ENCODE measurements at places on chromosomes 5 and 9.
A peak's percentile ranks its signal among the peaks of the same experiment; 100 is the strongest.

DNA sequence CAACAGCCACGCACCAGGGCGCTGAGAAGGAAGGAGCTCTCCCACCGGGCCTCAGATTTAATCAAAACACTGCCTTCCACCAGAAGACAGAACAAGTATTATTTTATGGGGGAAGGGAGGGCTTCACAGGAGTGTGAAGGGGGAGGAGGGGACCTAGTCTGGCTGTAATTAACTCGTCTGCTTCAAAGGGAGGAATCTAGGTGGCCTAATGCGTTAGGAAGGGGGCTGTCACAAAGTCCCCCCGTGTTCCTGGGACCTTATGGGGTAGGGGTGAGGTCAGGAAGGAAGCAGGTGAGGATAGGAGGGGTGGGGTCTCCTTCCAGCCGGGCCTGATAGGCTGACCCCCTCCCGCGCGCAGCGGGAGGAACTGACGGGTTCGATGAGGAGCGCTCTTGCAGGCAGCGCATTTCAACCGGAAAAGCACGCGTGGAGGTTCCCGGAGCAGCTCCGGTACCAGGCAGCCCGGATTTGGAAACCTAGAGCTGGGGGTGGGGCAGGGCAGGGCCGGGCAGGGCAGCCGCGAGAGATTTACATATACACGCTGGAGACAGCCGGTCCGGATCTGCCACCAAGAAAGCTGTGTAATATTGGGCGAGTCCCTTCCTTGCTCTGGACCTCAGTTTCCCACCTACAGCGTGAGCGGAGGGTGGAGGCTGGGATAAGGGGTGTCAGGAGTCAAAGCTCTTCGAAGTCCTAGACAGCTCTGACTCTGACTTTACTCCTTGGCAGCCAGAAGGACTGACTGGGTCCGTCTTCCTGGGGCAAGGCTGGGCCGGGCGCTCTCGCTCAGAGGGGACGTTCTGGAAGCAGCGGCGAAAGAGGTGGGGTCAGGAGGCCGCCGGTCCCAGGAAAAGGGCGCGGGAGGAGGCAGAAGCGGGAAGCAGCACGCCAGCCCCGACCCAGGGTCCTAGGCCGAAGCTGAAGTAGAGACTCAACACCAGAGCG lies 1.8 kb downstream of the SHB start:
- peak; percentile 12 for DNase-seq

- DNase-seq, result no peak
Observed at GRCh38 chr5:124995421-124995820, 249.0 kb upstream of the ZNF608 start.

- no peak for DNase-seq
Observed at GRCh38 chr5:151215546-151215880, 8.4 kb downstream of the CCDC69 start.

DNA sequence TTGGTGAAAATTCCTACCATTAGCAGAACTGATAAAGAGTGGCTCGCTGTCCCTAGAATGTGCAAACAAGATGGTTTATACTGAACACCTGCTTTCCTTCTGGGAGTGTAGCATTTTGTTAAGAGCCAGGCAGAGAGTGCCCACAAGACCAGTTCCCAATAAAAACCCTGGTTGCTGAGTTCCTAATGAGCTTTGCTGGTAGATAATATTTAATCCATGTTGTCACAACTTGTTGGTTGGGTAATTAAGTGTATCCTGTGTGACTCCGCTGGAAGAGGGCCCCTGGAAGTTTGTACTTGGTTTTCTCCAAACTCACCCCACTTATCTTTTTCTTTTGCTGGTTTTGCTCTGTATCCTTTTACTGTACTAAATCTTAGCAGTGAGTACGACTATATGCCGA lies 39.5 kb upstream of the GOLGA1 start:
- DNase-seq, result no peak

DNA sequence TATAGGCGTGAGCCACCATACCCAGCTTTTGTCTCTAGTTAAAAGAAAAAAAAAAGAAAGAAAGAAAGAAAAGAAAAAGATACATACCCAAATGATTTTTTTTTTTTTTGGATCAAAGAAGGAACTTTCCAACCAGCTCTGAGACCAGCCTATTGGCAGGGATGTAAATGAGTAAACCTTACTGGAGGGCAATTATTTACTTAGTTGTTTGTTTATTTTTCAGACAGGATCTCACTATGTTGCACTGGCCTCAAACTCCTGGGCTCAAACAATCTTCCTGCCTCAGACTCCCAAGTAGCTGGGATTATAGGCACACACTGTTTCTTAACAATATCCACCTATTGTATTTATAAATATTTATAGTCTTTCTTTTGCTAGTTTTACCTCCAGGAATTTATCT lies 10.9 kb upstream of the SPOUT1 start:
- no peak for DNase-seq

Measured in activated naive CD8-positive, alpha-beta T cell treated with anti-CD3 and anti-CD28 coated beads, Interleukin-2, amount 50 U/mL, for 24 hours (primary cell).